Stimulated activated CD4-positive, alpha-beta T cell treated with anti-CD3 and anti-CD28 coated beads, Interleukin-15, amount 100 ng/mL, for 1 hour (primary cell): ENCODE measurements at places on chromosomes 6 and 20.

GRCh38 chr6:7238900-7239589 is 74.0 kb downstream of the SSR1 start:
- no peak for DNase-seq

GRCh38 chr6:160439751-160440150 is 91.6 kb downstream of the SLC22A3 start:
- no peak for DNase-seq

- no peak for DNase-seq
Measured at GRCh38 chr6:19083801-19084200, 696.7 kb downstream of the RNF144B start.

DNA sequence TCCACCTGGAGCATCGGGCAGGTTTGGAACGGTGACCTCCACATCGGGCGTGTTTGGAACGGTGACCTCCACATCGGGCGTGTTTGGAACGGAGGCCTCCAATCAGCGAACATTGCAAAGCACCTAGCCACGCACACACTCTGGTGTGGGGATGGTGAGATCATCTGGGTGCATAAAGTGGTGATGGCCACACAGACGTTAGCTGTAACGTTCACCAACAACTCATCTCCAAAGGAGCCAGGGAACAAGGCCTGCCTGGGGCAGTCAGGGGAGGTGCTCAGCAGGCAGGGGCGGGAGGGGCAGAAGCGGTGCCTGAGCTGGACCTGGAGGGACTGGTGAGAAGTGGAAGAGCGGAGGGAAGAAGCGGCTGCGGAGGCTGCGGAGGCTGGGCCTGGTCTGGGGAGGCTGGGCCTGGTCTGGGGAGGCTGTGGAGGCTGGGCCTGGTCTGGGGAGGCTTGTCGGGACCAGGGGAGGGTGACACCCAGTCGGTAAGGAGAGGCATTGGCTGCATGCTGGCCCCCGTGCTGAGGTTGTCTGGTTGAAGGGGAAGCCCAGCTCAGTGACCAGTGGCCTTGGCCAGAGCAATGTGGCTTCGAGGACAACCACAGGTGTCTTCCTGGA is 89.9 kb downstream of the PSMB1 start:
- DNase-seq, result no peak

GRCh38 chr20:11432407-11432806 is 485.3 kb upstream of the BTBD3 start:
- DNase-seq, result no peak

DNA sequence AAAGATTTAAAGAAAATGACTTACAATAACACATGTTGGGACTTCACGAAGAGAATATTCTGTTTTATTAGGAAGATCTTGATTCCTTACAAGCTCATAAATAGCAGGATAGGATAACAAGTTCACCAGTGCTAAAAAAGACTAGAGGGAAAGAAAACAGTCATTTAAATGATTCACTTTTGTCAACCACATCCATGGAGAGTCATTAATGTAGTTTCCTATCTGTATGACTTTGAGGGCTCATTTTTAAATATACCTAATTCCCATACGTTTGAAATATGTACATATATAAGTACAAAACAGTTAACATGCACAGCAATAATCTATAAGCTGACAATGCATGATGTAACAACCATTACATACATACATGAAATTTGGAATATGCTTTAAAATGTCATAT is 111.1 kb downstream of the TBC1D32 start:
- no peak for DNase-seq

- no peak for DNase-seq
Measured at GRCh38 chr6:134551245-134551960, 233.5 kb upstream of the SGK1 start.
